ENCODE measurements at places on chromosomes 2 and 18.

GRCh38 chr18:38961880-38962279, 1396.3 kb upstream of the CELF4 start:
- DNase-seq = no peak

DNA sequence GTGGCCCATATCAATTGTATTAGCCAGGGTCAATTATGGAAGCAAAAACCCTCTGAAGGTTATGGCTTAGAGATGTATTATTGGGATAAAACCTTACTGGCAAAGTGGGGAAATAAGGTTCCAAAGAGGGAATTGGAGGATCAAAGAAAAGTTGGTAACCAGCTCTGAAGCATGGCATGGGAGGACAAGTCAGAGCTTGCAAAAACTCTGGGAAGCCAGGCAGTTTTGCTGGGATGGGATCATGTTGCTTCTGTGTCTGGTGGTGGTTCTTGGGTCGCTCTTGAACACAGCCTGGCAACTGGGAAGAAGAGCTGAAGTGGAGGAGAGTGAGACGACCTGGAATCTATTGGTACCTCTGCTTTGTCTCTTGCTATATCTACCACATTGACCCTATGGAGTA, 162.6 kb downstream of the PMAIP1 start:
- DNase-seq = no peak

GRCh38 chr2:66495788-66496640, 61.1 kb downstream of the MEIS1 start:
- no peak for DNase-seq

DNA sequence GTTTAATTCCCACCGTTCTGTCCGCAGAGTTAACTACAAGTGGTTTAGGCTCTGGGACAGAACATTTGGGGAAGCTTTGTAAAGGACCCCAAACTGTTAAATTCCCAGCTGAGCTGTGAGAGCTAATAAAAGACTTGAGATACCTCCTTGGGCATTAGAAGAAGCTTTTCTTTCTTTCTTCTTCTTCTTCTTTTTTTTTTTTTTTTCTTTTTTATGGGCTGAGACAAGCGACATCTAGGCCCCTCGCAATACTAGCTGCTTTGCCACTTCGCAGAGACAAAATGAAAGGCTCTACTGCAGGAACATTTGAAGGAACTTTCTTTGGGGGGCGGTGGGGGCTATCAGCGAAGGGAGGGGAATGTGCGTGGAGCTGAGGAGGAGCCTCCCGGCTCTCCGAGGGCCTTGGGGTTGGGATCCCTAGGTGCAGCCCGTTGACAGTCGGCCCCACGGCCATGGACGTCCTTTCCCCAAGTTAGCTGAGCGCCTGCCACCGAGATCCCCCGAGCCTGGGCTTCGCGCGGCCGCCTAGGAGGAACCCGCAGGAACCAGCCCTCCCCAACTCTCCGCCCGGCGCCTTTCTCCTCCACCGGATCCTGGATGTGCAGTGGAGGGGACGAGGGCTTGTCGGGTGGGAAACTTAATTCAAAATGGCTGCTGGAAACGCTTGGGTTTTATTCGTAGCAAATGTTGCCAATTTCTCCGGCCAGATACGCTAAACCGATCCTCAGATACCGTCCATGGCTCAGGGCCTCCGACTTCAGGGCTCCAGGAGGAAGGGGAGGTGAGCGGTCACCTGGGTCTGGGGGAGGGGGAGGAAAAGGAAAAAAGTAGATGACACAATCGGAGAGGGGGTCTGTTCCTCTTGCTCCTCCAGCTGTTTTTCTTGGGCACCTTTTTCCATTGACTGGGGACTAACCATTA, 4.2 kb downstream of the MEIS1 start:
- DNase-seq = no peak

DNA sequence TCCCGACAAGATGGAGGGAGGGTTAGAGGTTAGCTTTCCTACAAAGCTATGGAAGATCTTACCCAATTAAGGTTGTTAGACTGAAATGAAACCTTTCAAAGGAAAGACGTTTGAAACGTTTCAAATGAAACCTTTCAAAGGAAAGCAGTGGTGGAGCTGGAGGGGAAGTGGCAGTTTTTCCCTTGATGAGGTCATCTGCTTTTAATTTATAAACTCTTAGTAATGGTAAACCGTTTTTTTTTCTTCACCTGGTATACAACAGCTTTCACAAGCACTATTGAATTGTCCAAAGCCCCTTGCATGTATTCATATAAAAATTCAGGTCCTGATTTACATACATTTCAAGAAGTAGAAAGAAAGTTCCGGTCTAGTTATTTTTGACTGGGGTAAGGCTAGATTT, 7.4 kb downstream of the PMAIP1 start:
- no peak for DNase-seq

- no peak for DNase-seq
These were observed 15.2 kb downstream of the M1AP start for GRCh38 chr2:74632939-74633312.

GRCh38 chr2:239329284-239329971, 71.4 kb downstream of the HDAC4 start:
- no peak for DNase-seq

DNA sequence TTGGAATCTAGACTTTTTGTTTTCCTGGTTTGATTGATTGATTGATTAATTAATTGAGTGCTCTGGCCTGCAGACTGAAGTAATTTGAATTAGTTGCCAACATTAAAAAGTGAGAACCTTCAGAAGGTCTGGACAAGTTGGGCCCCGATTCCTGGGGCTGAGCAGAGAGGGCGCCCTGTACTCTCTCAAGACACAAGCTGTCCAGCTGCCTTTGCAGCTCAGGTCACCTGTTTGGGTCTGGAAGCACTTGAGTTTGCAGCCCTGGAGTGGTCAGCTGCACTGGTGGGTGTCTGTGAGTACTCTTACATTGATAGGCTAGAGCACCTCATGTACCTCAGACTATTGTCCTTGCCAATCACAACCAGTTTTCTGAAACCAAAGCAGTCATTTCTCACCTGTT, 22.7 kb upstream of the CELF4 start:
- no peak for DNase-seq

GRCh38 chr18:51522821-51523220, 325.3 kb upstream of the MEX3C start:
- no peak for DNase-seq

- DNase-seq = no peak
These were observed 145.2 kb upstream of the TPO start for GRCh38 chr2:1268034-1268433.

DNA sequence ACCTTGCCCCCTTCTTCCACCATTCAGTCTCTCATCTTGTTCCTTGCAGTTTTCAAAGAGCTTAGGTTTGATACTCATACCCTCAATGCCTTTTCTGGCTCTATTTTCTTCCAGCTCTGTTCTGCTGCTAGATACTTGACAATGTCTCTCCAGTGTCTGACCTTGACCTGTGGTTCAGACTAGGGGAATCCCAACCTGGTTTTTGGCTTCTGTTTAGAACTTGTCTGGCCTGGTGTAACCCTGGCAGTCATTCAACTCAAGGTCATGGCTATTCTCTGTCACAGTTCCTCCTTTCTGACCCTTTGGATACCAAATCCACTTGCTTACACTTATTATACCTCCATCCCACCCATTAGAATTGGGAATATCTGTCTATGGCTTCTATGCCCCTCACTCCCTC, 31.8 kb upstream of the IMP4 start:
- DNase-seq = no peak

- no peak for DNase-seq
These were observed 23.7 kb downstream of the CRACDL start for GRCh38 chr2:98912221-98912851.

GRCh38 chr2:164257742-164258141, 363.5 kb downstream of the GRB14 start:
- DNase-seq = no peak

DNA sequence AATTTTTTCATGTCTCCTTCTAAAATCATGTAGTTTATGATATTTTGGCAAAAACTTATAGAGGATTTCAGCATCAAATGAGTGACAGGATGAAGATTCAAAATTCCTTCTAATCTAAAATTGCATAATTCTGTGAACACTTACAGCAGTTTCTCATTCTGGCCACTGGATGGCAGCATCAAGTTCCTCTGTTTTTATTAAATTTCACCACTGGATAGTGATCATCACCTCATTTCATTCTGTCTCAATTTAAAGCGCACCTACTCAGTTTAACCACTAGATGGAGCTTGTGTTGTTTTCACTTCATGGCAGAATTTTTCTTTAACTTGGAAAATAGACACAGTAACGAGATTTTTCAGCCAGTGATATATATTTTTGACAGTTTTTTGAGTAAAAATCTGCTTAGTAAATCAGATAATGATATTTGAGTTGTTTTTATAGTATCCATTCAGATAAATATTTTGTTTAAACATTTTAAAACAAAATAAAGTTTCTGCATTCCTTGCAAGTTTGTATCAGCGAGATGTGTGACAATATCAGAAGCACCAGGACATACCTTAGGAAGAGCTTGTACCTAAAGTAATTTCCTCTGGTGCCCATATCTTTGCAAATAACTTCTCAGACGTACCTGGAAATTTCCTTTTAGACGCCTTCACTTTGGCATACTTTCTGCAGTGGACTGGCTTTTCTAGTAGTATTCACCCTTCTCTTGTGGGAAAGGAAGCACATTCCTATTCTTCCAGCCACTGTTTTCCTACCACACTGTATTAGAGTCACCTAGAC, 94.7 kb upstream of the ARHGAP15 start:
- DNase-seq = no peak

- DNase-seq = no peak
These were observed 12.4 kb upstream of the ANKRD44 start for GRCh38 chr2:197322724-197323720.

DNA sequence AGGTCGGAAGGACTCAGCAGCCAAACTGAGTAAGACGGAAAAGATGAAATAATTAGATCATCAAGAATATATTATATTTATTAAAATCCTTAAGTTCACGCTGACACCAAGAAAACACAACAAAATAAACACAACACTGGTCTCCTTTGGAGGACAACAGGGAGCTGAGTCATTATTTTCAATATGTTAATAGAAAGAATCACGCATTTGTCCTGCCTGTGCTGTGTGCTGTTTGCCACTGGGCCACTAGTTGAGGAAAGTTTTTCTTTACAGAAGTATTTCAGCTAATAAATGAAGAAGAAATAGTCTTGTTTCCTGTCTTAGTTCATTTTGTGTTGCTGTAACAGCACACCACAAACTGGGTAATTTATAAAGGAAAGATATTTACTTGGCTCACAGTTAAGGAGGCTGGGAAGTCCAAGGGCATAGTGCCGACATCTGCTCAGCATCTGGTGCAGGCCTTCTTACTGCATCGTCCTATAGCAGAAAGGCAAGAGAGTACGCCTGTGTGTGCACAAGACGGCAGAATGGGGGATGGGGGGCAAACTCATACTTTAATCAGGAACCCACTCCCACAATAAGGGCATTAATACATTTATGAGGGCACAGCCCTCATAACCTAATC, 88.0 kb downstream of the TCF7L1 start:
- DNase-seq = no peak

DNA sequence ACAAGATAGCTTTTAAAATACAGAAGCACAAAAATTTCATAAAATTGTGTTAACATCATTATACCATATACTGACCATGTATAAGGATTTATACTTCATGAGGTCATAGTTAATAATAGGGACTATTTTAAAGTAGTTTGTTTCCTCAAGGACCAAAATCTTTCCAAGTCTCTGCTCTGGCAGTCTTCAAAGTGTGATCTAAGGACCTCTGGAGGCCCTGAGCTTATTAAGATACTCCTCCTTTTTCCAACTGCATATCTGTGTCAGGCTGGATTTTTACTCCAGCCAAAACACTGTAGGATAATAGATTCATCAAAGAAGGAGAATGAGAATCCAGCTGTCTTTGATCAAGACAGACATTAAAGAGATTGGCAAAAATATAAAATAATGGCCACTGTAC, 1.7 kb upstream of the SCYGR2 start:
- no peak for DNase-seq

GRCh38 chr2:144509001-144509878, 10.7 kb downstream of the ZEB2 start:
- no peak for DNase-seq

DNA sequence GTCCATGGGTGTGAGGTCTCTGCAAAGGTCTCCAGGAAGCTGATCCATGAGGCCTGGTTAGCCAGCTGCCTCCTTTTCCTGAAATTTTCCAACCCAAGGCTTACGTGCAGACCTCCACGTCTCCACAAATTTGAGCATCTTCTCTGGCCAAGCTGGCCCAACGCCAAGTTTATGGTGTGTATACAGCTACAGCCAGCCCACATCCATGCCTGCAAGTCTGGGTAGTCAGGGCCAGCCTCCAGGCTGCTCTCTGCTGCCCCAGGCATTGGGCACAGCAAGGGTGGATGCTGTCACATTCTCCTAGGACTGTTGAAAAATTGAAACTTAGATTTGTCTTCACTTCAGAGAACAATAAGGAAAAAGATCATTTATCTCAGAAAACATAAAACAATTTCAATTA, 525.5 kb upstream of the CHAC2 start:
- no peak for DNase-seq

DNA sequence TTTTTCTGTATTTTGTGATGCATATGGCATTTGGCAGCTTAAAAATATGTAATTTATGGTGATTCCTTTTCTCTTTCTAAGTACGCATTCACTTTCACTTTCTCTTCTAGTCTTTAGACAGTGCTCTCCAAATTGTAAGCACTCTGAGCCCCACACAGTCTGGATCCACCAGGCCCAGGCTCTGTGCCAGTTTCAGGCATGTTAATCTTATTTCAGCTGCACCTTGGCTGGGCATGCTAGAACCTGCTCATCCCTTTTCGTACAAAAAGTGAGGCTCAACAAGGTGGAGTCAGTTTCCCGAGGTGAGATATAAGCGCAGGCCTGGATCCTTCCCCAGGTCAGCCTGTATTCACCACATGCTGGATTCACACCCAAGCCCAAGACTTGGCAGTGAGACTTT, 203.9 kb downstream of the MTX2 start:
- DNase-seq = no peak

DNA sequence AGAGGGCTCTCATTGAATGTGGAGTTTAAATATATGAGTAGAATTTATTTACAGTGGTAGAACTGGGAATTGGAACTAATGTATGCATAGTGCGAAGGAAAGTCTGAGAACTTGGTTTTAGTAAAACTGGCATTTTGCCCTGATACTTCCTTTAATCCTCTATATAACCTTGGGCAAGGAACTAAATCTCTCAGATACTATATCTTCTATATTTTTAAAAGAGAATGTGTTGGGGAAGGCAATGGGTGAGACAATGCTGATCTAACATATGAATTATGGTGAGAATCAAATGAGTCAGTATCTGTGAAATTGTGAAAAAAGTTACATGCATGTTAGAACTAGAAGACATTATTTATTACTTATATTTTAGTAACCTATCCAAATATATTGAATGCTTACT, 2109.4 kb upstream of the PIK3C3 start:
- DNase-seq = no peak

- DNase-seq = no peak
These were observed 38.7 kb downstream of the RPL37A start for GRCh38 chr2:216537366-216537765.

GRCh38 chr2:100286318-100286717, 36.0 kb downstream of the LONRF2 start:
- DNase-seq = no peak

GRCh38 chr2:232521959-232522622, 1.9 kb downstream of the PRSS56 start:
- no peak for DNase-seq

GRCh38 chr18:49728542-49728941, 84.8 kb downstream of the ACAA2 start:
- no peak for DNase-seq

Data from left renal cortex interstitium (tissue), 4 donors.